Posterior vena cava (tissue), 2 donors: ENCODE measurements at places on chromosomes 2 and 18.

GRCh38 chr2:42124011-42124785 is 45.0 kb upstream of the EML4 start:
- no peak for DNase-seq

DNA sequence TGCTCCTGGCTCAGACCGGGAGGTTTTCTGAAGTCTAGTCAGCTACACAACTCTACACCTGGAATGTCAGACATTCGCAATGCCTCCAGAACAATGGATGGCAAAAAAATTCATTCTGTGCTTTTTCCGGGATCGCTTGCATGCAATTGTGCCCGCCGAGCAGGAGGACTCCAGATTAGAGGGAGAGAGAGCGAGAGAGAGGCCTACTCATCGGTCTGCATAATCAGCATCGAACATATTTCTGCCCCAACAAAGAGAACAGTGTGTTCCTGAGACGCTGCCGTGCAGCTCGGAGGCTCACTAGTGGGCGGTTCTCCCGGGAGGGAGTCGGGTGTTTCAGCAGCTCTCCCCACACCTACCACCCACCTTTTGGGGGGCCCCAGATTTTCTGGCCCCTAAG is 117.1 kb downstream of the KLHL29 start:
- DNase-seq: no peak

GRCh38 chr2:45045706-45046105 is 36.5 kb upstream of the SIX2 start:
- DNase-seq: no peak

DNA sequence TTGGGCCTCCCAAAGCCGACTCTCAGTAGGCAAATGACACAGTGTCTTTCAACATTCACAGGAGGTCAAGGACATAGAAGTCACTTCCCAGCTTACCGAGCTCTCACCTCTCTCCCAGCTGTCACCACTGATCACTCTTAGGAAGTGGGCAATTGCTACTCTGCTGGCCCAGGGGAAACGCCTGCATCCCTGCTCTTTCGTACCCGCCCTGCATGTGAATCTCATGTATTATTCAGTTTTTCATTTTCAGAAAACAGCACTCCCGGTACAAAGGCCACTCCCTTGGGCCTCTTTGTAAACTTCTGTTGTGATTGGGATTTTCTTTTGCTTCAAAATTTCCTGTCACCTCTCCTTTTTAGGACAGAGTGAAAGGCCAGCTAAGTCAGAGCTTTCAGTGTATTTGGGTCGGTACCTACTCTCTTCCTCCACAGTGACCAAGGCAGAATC is 15.4 kb downstream of the MRPL44 start:
- DNase-seq: no peak

DNA sequence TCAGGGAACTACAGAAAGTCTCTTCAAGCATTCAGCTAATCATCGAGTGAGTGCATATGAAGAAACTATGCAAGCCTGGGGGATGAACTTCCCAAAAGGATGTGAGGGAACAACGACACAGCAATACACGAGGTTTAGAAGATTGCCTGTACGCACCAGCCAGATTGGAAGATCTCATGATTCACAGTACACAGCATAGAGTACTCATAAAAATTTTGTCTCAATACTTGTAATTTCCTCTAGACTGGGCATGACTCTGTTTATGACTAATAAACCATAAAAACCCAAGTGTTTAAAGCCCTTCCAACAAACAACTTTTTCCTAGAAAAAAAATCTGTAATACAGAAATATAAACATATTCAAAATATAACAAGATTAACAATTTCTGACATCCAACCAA is 279.7 kb downstream of the KCNJ3 start:
- no peak for DNase-seq

- no peak for DNase-seq
Measured at GRCh38 chr2:151350579-151351195, 6.7 kb upstream of the TNFAIP6 start.

DNA sequence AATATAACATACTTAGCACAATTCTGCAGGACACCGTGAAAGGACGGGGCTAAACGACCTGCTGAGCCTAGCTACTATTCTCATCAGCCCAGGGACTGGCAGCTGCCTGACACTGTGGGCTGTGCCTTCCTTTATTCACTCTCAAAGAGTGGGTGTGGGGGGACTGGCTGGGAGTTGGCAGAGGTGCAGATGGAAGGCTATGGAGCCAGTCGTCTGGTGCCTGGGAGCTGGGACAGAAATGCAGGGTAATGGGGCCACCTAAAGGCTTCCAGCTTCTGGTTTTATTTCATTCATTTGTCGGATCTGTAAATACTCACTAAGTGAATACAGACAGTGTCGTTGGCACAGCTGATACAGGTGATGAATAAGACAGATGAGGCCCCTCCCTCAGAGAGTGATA is 56.0 kb upstream of the NFU1 start:
- DNase-seq: no peak

GRCh38 chr18:40420675-40421074 is 1534.4 kb upstream of the PIK3C3 start:
- DNase-seq: no peak

GRCh38 chr2:229348128-229348527 is 77.0 kb upstream of the PID1 start:
- DNase-seq: no peak

GRCh38 chr2:151051574-151052220 is 210.0 kb downstream of the RBM43 start:
- no peak for DNase-seq
